Natural killer cell (primary cell): ENCODE measurements at places on chromosomes 1 and 21. TPM values are rescaled to one million over a fixed set of nuclear protein-coding genes. Genes with fewer than 3 reads are reported as not detected.
A peak's percentile ranks its signal among the peaks of the same experiment; 100 is the strongest.

- no peak for DNase-seq
- no peaks in the 10 kb centered on the region for H3K36me3 ChIP-seq
- no peak overlapping the region for H3K4me3 ChIP-seq
- no peak overlapping the region for H3K27ac ChIP-seq
- no peaks in the 10 kb centered on the region for H3K27me3 ChIP-seq
Measured at GRCh38 chr1:173113015-173113741, 62.4 kb upstream of the TNFSF18 start.

The SWT1 gene
- total RNA-seq, result 5.1 TPM

DNA sequence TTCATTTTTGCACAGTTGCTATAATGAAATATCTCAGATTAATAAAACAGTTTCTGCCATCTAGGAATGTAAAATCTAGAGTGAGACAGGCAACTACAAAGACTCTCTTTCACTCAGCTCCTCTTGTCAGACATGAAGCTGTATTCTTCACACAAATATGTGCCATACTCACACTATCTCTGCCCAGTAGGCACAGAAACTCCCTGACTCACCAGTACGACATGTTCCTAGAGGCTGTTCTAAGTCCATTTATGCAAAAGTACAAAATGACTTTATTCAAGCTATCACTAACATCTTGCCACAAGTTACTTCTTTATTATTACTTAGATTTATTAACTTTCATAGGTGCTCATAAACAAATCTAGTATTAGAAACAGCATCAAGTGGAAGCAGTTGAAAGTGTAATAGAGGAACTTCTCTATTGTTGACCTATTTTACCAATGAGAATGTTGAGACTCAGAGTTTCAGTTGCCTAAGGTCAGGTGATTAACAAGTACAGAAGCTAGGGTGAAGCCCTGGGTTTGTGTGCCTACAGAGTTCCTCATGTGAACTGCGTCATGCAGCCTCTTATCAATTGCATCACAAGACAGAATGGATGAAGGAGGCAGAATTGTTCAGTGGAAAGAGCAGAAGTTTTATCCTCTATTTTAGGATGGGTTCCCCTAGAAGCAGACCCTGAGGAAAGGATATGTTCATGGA is 98.9 kb downstream of the RGS2 start:
- H3K36me3 ChIP-seq, result no peaks in the 10 kb centered on the region
- no peak for DNase-seq
- H3K27ac ChIP-seq, result no peak overlapping the region
- H3K4me1 ChIP-seq, result no peaks in the 10 kb centered on the region
- no peak overlapping the region for H3K4me3 ChIP-seq
- no peaks in the 10 kb centered on the region for H3K27me3 ChIP-seq

- no peak for DNase-seq
- peaks cover 16% of the 10 kb centered on the region for H3K4me1 ChIP-seq
- H3K27ac ChIP-seq, result no peak overlapping the region
- no peaks in the 10 kb centered on the region for H3K27me3 ChIP-seq
Measured at GRCh38 chr1:211640301-211640630, 35.2 kb downstream of the NEK2 start.

GRCh38 chr1:61079898-61080336 is 2.4 kb upstream of the NFIA start:
- peaks cover 11% of the 10 kb centered on the region for H3K27me3 ChIP-seq
- no peaks in the 10 kb centered on the region for H3K36me3 ChIP-seq
- peak; percentile 44 for DNase-seq
- H3K4me1 ChIP-seq, result peaks cover 25% of the 10 kb centered on the region
- no peak overlapping the region for H3K27ac ChIP-seq

The TGFB2 gene
- total RNA-seq, result 0.07 TPM

The UTS2 gene
- 7.5 TPM for total RNA-seq

The KRTAP19-1 gene
- not detected for total RNA-seq

The ILDR2 gene
- total RNA-seq, result 2.4 TPM

The IL22RA1 gene
- not detected for total RNA-seq

DNA sequence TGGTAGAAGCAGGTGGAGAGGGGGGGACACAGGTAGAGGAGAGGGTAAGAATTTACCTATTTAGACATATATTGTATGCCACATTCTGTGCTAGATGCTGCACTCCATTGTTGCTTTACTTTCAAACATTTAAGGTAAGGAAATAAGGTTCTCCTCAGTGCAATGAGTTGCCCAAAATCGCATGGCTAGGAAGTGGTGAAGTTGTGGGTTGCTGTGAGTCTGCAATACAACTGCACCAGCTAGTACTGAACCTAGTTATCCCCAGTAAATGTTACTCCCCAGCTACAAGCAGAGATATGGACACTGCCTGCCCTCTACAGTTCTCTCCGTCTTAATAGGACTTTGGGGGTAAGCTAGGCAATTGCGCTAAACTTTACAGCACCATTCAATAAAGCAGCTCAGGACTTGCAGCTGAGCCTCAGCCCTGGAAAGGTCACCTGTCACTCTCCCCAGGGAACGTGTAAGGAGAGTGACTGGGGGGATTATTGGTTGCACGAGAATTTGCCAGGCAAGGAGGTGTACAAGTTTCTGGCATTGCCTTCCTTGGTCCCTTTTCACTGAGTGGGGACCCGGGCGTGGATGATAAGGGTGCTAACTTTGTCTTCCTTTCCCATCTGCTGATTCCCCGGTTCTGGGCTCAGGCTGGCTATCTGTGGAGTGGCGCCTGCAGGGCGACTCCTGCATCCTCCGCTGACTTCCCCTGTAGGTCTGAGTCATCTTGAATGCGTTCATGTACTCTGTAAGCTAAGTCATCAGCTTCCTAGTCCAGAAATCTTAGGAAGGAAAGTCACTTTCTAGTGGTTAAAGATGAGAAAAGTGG is 71.3 kb upstream of the CNTN2 start:
- H3K4me1 ChIP-seq, result no peaks in the 10 kb centered on the region
- H3K27ac ChIP-seq, result no peak overlapping the region
- no peak overlapping the region for H3K4me3 ChIP-seq
- no peaks in the 10 kb centered on the region for H3K36me3 ChIP-seq
- DNase-seq, result no peak
- H3K27me3 ChIP-seq, result no peaks in the 10 kb centered on the region

The OLFML3 gene
- 0.16 TPM for total RNA-seq

The POU3F1 gene
- 0.12 TPM for total RNA-seq

GRCh38 chr21:42468491-42469131 is 27.4 kb downstream of the RSPH1 start:
- H3K4me3 ChIP-seq, result no peak overlapping the region
- no peak for DNase-seq
- H3K4me1 ChIP-seq, result peaks cover 34% of the 10 kb centered on the region
- no peaks in the 10 kb centered on the region for H3K36me3 ChIP-seq
- no peaks in the 10 kb centered on the region for H3K27me3 ChIP-seq

GRCh38 chr1:229430761-229431283 is 3.1 kb downstream of the ACTA1 start:
- H3K4me3 ChIP-seq, result no peak overlapping the region
- H3K27ac ChIP-seq, result no peak overlapping the region
- peaks cover 16% of the 10 kb centered on the region for H3K4me1 ChIP-seq
- no peak for DNase-seq
- H3K27me3 ChIP-seq, result peaks cover 46% of the 10 kb centered on the region

DNA sequence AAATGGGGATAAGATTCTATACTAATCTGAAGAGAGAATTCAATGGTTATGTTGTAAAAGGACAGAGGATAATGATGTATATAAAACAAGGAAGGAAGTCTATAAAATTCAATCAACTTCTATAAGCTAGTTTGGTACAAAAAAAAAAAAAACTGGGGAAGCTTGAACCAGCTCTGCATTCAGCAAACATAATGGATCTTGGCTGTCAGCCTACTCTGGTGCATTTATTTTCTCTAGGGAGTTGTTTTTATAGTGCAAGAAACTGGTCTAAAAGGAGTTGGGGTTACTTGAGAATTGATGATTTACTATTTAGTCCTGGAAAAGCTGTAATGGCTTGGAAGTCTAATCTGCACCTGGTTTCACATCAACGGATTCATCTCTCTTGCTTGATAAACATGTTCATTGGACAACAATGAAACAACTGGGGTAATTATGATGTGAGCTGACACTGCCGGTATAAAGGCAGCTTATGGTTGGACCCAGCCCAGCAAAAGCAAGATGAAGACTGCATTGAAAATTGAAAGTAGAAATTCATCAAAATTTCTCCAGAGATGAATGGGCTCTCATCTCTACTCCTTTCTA is 199.4 kb upstream of the NRIP1 start:
- H3K4me3 ChIP-seq, result no peak overlapping the region
- no peak overlapping the region for H3K27ac ChIP-seq
- H3K36me3 ChIP-seq, result no peaks in the 10 kb centered on the region
- DNase-seq, result no peak

GRCh38 chr1:184113251-184113650 is 61.7 kb downstream of the TSEN15 start:
- H3K36me3 ChIP-seq, result no peaks in the 10 kb centered on the region
- H3K4me3 ChIP-seq, result no peak overlapping the region
- DNase-seq, result no peak
- H3K4me1 ChIP-seq, result peaks cover 10% of the 10 kb centered on the region

- H3K36me3 ChIP-seq, result no peaks in the 10 kb centered on the region
- H3K4me3 ChIP-seq, result no peak overlapping the region
- H3K27me3 ChIP-seq, result no peaks in the 10 kb centered on the region
- DNase-seq, result no peak
- no peaks in the 10 kb centered on the region for H3K4me1 ChIP-seq
Measured at GRCh38 chr1:9352377-9353134, 59.9 kb downstream of the SPSB1 start.

DNA sequence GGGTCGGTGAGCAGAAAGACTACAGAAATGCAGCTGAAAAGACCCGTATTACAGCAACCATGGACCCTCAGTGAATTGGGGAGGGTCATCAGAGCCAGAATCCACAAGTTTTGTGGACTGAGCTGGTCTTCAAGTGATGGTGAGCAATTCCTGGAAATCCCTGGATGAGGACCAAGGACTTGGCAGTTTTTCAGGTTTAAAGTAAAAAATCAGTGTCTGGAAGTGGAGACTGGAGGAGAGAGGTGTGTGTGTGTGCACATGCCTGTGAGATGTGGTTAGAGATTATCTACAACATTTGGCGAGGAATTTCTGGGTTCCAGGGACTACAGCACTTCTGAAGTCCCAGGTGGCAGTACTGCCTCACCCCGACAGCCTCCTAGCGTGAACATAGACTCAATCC is 56.4 kb downstream of the KIRREL1 start:
- H3K36me3 ChIP-seq, result no peaks in the 10 kb centered on the region
- DNase-seq, result no peak
- no peaks in the 10 kb centered on the region for H3K27me3 ChIP-seq
- no peak overlapping the region for H3K4me3 ChIP-seq
- H3K4me1 ChIP-seq, result no peaks in the 10 kb centered on the region

DNA sequence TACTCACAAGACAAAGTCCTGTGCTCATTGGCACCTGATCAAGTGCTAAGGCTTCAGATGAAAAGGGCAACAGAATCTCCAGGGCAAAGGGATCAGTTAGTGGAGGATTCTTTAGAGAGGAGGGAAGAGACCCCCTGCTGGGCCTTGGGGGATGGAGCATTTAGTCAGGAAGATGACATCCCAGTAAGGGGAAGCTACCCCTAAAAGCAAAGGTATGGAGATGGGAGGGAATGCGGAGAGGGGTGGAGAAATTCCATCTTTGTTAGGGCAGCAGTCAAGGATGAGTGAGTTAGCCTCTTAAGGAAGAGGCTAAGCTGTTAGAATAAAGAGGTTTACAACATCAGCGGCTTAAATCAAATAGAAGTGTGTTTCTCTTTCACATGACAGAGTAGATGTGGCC is 67.4 kb downstream of the ST6GALNAC3 start:
- no peak overlapping the region for H3K4me3 ChIP-seq
- no peaks in the 10 kb centered on the region for H3K36me3 ChIP-seq
- H3K27ac ChIP-seq, result no peak overlapping the region
- no peaks in the 10 kb centered on the region for H3K4me1 ChIP-seq

The MRPL39 gene
- 12.8 TPM for total RNA-seq

DNA sequence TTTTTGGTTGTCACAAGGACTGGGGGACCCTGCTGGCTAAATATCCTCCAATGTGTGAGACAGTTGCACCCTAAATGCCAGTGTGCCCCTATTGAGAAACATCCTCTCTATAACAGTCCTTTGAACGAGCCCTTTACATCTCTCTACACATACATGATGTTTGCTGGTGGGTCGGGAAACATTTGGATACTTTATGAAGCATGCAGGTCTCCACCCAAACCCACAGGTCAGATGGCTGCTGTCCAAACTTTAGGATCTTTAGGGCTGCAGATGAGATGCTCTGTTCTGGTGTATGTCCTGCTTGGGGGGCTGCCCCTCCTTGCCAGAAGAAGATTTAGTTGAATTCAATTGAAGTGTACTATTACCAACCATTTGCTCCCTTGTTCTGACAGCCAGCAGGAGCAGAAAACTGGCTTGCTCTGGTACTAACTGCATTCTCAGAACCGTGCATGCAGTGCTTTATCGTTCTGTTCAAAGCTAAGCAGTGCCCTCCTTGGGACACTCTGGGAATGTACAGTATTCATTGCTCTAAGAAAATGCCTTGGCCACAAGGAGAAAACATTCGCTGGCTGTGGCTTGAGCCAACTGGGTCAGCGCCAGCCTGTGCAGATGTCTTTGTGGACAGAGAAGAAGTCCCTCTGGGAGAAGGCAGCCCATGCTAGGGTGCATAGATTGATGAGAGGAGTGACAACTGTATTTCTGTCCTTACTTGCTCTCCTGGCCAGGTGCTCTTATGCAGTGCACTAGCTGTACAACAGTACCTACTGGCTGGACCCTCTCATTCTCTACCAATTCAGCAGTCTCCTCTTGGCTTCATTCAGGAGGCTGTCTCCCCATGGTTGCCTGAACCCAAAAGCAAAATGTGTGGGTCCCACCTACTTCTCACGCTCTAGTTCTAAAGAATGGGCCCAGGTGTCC is 61.4 kb upstream of the DIRAS3 start:
- H3K27me3 ChIP-seq, result no peaks in the 10 kb centered on the region
- H3K4me3 ChIP-seq, result no peak overlapping the region
- DNase-seq, result no peak
- peaks cover 1% of the 10 kb centered on the region for H3K4me1 ChIP-seq
- no peaks in the 10 kb centered on the region for H3K36me3 ChIP-seq
- H3K27ac ChIP-seq, result no peak overlapping the region

The AGT gene
- not detected for total RNA-seq

GRCh38 chr1:65177457-65177856 is 29.5 kb downstream of the AK4 start:
- no peak overlapping the region for H3K27ac ChIP-seq
- no peaks in the 10 kb centered on the region for H3K36me3 ChIP-seq
- no peak overlapping the region for H3K4me3 ChIP-seq
- DNase-seq, result no peak

The CACNA1S gene
- total RNA-seq, result not detected

The USH2A gene
- not detected for total RNA-seq

- no peak overlapping the region for H3K27ac ChIP-seq
- no peak overlapping the region for H3K4me3 ChIP-seq
- H3K4me1 ChIP-seq, result peaks cover 14% of the 10 kb centered on the region
- DNase-seq, result no peak
Measured at GRCh38 chr21:36706951-36707762, 8.2 kb downstream of the SIM2 start.

The KCNQ4 gene
- 0.35 TPM for total RNA-seq

- peaks cover 13% of the 10 kb centered on the region for H3K4me1 ChIP-seq
- no peak for DNase-seq
- no peaks in the 10 kb centered on the region for H3K36me3 ChIP-seq
- H3K4me3 ChIP-seq, result no peak overlapping the region
- no peak overlapping the region for H3K27ac ChIP-seq
Measured at GRCh38 chr1:246510147-246511030, 3.3 kb upstream of the SMYD3 start.

- H3K4me1 ChIP-seq, result peaks cover 9% of the 10 kb centered on the region
- H3K36me3 ChIP-seq, result no peaks in the 10 kb centered on the region
- no peak overlapping the region for H3K4me3 ChIP-seq
- peak overlapping the region; percentile 79 for H3K27ac ChIP-seq
- no peaks in the 10 kb centered on the region for H3K27me3 ChIP-seq
- peak; percentile 36 for DNase-seq
Measured at GRCh38 chr1:193540511-193540910, 354.1 kb upstream of the B3GALT2 start.

- no peak overlapping the region for H3K27ac ChIP-seq
- no peak for DNase-seq
- H3K27me3 ChIP-seq, result no peaks in the 10 kb centered on the region
- H3K4me1 ChIP-seq, result no peaks in the 10 kb centered on the region
Measured at GRCh38 chr1:96236156-96236739, 485.3 kb upstream of the PTBP2 start.
